ENCODE measurements at places on chromosomes 1 and 21.

DNA sequence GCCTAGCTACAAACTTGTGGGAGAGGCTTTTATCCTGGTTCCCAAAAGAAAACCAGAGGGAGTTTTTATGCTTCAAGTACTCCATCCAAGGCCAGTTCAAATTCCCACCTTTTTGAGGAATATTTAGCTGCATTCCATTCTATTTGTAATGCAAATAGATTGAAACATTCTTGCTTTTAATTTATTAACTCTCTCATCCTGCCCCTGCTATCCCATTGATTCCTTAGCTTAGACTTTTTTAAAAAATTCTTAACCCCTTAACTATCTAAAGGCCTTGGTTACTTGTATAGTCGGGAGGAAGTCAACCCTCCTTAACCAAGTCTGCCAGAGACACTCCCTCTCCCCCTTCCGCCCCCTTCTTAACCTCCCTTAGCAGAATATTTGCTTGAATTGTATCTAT is 2.5 kb upstream of the MOV10 start:
- DNase-seq = no peak

- DNase-seq = no peak
These were observed 105.6 kb upstream of the PLXNA2 start for GRCh38 chr1:208349694-208350330.

GRCh38 chr1:3034728-3035562 is 13.7 kb downstream of the ACTRT2 start:
- DNase-seq = no peak

GRCh38 chr1:101073836-101074235 is 48.3 kb upstream of the DPH5 start:
- DNase-seq = no peak

DNA sequence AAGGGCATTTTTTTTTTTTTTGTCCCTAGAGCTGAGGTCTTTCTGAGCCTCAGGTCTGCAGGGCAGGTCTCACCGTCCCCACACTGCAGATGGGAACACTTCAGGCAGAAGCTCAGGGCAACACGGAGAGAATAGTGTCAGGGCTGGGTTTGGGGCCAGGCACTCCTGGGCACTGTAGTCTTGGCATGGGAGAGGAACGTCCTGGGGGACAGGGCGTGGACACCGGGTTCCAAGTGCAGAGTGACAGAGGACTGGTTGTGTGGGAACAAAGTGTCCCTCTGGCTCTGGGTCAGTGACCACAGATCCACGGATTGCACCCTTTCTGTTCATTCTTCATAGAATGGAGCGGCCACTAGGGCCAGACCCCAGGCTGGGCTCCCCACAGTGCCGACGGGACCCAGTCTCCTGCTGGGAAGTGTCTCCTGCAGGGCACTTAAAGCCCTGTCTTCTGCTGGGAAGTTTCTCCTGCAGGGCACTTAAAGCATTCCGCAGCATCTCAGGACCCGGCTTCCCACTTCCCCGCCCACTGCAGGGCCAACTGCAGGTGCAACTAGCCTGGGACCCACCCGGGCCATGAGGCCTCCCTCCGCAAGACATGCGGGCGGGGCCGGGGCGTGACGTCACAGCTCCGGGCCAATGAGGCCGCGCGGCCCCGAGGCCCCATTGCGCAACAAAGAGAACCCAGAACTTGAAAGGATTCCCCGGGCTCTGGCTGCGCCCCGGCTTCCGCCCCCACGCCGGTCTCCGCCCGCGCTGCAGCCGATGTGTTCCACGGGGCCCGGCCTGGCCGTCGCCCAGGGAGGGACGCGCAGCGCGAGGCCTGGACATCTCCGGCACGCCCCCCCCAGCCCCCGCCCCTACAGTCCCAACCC is 1.2 kb downstream of the GPR153 start:
- peak; percentile 50 for DNase-seq

DNA sequence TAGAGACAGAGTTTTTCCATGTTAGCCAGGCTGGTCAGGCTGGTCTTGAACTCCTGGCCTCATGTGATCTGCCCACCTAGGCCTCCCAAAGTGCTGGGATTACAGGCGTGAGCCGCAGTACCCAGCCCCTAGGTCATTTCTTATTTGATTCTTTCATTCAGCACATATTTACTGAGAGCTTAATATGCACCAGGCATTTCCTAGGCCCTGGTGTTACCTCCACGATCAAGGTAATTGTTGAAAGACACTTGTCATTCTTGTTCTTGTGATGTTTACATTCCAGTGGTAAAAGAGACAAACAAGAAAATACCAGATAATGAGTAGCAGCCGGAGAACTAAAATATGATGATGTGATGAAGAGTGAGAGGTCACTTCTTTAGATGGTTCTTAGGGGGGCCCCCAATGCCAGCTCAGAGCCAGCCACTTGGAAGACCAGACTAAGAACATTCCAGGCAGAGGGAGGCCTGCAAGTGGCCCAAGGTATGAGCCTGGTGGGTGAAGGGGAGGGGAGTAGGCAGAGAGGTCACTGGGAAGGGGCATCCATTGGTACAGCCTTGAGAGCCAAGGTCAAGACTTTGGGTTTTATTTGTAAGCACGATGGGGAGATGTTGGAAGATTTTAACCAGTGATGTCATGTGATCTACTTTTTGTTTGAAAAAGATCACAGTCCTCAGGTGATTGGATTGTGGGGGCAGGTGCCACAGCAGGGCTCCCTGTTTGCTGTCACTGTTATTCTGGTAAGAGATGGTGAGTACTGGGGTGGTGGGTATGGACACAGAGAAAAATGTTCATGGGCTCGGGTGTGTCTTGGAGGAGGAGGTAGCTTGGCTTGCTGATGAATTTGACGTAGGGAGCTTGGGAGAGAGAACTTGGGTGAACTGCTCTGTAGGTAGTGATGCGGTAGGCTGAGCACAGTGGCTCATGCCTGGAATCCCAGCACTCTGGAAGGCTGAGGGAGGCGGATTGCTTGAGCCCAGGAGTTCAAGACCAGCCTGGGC is 18.7 kb downstream of the UBE2Q1 start:
- no peak for DNase-seq

GRCh38 chr1:24381256-24381655 is 32.3 kb downstream of the STPG1 start:
- DNase-seq = no peak

GRCh38 chr1:22889213-22889827 is 83.3 kb downstream of the LACTBL1 start:
- no peak for DNase-seq

- DNase-seq = no peak
These were observed 44.4 kb upstream of the CACHD1 start for GRCh38 chr1:64425521-64425920.

DNA sequence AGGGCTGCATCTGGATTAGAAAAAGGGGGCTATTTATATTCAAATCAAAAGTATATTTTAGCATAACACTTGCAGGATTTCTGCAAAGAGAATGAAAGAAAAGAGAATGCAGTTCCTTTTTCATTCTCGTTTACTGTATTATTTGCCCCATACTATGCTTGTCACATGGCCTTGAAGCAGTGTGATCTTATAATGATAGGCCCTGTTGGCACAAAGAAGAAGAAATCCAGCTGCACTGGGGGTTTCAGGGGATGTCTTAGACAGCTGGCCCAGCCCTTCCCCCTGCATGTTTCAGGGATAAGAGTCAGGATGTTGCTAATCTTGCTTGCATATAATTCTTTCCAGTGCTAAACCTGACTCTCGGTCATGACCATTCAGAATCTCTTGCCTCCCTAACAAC is 369.5 kb downstream of the SEC16B start:
- DNase-seq = no peak

DNA sequence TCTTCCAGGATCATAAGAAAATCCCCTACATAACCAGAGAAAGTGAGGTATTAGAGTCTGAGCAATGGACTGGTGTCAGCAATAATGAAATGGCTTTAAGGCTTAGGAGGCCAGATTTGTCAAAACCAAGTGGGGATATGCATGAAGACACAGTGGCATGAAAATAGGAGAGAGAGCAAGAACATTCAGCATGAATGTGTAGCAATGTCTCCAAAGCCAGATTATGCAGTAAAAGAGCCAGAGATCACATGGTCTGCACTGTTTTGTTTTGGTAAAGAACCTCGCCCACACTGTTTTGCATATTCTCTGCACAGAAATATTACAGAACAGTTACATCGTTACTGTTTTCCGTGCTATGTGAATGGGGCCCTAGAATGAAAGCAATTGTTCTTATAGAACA is 589.4 kb downstream of the PLPP3 start:
- no peak for DNase-seq

GRCh38 chr1:232188318-232188717 is 441.6 kb downstream of the SIPA1L2 start:
- DNase-seq = no peak

DNA sequence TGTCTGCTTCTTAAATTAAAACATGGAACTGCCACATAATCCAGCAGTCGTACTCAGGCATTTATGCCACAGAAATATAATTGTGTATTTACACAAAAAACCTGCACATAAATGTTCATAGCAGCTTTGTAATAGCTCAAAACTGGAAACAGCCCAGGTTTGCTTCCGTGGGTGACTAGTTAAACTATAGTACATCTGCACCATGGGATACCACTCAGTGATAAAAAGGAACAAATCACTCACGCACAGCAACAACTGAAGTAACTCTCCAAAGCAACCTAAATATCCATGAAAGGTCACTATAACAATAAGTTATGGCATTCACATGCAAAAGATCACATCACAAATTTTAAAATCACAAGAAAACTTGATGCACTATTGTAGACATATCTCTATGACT is 64.4 kb downstream of the KCNT2 start:
- DNase-seq = no peak
